Vagina (tissue), 2 donors: ENCODE measurements at places on chromosomes 13 and 19.

- DNase-seq, result no peak
Measured at GRCh38 chr19:38134540-38135149, 89.4 kb downstream of the DPF1 start.

- no peak for DNase-seq
Measured at GRCh38 chr19:825897-826644, 1.6 kb upstream of the AZU1 start.

DNA sequence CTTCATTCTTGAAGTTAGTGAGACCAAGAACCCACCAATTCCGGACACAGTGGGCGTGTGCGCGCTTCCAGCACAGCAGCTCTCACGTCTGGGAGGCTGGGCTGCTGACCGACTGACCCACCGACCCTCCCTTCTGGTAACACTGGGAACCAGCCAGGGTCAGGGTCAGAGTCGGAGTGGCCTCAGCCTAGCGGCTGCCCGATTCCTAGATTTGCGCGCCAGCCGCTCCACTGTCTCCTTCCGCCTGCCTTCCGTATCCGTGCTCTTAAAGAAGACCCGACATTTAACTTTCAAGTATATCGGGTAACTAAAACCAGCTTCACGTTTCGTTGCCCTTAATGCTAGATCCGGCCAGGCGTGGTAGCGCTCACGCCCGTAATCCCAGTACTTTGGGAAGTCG, 41.1 kb downstream of the SERP2 start:
- no peak for DNase-seq

GRCh38 chr13:96762876-96763275, 231.4 kb downstream of the OXGR1 start:
- no peak for DNase-seq

- no peak for DNase-seq
Measured at GRCh38 chr19:11814700-11815035, 595 bp downstream of the ZNF440 start.

DNA sequence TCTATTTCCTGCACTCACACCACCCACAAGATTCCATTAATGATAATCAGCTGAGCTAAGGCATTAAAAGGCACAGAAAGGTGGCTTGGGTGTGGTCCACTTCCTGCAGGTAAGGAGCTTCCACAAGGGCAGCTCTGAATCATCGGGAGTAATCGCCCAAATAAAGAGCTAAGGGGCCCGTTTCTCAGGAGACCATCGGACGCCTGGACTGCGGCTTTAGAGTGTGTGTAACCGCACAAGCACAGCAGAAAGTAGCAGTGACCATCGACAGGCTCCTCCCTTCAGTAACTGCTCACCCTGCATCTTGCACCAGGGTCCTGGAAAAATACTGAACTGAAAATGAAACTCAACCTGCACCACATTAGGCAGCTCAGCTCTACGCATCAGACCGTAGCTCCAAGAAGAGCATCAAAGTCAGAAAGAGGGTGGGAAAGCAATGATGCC, 6.0 kb downstream of the STK24 start:
- DNase-seq, result no peak

DNA sequence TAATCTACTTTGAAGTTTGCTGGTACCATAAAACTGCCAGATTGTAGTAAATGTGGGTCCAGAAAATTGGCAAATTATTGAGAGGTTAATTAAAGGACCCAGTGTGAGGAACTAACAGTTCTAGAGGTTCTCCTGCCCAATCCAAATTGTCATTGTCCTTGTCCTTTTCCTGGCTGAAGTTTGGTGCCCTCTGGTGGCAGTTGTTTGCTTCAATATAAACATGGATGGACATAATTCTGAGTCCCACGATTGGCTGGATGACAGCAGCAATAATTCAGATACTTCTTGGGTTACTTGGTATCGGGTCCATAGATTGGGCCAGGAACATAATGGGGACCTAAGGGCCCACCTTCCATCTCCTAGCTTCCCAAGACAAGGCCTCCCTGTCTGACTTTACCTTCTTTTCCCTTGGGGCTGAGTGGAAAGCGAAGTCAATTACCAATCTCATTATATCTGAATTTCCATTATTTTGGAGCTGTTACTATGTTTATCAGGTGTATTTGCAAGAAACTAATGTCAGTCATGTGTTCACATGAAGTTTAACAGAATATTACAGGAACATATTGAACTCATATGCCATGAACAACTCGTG, 33.8 kb upstream of the GARRE1 start:
- DNase-seq, result no peak

DNA sequence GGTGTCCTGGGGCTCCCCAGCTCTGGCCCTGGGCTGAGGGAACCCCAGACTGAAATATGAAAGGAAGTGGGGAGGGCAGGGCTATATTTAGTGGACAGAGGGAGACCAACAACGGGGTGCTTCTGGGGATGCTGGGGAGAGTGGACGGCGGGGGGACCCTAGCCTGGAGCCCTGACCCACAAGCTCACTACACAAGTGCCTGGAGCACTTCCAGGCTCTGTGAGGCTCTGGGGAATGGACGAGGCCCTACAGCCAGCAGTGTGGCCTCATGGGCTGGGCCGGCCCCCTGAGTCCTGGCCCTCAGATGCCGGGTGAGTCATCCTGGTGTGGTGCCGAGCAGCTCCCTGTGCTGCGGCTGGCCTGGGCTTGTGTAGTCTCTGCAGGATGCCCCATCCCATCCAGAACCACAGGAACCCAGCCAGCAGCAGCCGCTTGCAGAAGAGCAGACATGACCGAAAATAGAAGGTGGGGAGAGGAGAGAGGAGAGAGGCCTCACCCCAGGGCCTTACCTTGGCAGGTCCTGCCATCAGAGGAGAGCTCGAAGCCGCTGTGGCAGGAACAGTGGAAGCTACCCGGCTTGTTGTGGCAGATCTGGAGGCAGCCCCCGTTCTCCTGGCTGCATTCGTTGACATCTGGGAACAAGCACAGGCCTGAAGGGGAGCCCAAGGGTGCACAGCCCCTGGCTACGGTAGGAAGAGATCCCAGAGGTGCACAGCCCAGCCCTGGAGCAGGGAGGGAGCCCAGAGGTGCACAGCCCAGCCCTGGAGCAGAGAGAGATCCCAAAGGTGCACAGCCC, 26.1 kb downstream of the GAS6 start:
- DNase-seq, result no peak

GRCh38 chr19:16594681-16595091, 22.5 kb upstream of the SLC35E1 start:
- no peak for DNase-seq

- DNase-seq, result no peak
Measured at GRCh38 chr19:3664879-3665642, 35.2 kb downstream of the PIP5K1C start.

DNA sequence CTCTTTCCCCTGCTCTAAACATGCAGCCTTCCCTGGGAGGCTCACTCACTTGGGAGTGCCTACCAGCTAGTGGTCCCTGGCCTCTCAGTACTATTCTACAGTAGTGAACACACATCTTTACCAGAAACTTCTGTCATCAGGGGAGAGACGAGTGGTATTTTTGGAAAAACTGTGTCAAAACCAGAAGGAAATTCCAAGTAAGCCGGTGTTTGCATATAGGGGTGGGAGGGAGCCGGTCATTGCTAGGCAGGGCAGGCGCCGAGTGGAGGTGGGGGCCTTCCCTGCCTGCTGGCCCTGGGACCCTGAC, 7.0 kb downstream of the RPS9 start:
- no peak for DNase-seq

DNA sequence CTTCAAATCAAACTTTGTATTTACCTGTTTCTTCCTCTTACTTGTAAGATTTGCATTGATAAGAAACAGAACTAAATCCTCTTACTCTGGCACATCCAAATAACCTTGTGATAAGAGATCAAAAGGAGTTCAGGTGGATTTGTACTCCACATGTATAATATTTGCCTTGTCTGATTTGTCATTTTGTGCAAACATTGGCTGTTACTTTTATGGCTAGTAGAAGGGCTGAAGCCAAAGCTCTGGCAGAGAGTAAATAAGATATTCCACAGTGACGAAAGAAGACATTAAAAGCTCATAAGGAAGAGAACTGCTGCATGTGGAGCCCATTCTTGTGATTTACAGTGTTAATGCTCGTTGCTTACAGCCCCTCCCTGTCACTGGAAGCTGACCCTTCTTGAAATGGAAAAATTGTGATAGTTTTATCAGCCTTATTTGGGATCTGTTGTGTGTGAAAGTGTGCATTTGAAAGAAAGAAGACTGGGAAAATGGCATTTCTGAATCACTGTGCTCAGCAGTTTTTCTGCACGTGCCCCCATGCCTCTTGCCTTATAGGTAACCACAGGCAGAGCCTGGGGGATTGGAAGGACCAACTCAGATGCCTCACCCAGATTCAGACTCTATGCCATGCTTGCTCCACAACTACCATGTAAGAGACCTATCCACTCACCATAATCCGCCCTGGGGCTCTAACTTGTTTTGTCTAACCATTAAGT, 68.2 kb downstream of the OXGR1 start:
- DNase-seq, result no peak

GRCh38 chr19:17304386-17305215, 1.1 kb upstream of the MRPL34 start:
- no peak for DNase-seq

DNA sequence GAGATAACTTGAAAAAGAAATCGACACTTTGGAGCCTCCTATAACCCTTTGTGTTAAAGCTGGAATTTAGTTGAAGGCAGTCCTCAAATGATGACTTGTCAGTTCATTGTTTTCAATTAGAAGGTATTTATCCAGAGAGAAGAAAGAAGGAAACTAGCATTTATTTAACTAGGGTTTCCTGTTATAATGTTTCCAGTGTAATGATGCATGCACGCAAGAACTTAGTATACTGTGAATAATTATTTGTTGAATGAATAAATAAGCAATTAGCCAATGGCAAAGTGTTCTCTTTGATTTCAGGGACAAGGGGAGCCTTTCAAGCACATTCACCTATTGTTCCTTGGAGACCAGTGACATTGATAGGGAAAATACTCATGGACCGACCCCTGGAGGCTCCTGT, 307.4 kb downstream of the KLF5 start:
- no peak for DNase-seq

GRCh38 chr19:18208098-18208951, 4.5 kb upstream of the RAB3A start:
- no peak for DNase-seq

- no peak for DNase-seq
Measured at GRCh38 chr13:44436589-44437337, 63.1 kb downstream of the SERP2 start.
